Stomach (tissue), 19 donors: ENCODE measurements at places on chromosomes 1 and 21. TPM values are rescaled to one million over a fixed set of nuclear protein-coding genes. Genes with fewer than 3 reads are reported as not detected.

DNA sequence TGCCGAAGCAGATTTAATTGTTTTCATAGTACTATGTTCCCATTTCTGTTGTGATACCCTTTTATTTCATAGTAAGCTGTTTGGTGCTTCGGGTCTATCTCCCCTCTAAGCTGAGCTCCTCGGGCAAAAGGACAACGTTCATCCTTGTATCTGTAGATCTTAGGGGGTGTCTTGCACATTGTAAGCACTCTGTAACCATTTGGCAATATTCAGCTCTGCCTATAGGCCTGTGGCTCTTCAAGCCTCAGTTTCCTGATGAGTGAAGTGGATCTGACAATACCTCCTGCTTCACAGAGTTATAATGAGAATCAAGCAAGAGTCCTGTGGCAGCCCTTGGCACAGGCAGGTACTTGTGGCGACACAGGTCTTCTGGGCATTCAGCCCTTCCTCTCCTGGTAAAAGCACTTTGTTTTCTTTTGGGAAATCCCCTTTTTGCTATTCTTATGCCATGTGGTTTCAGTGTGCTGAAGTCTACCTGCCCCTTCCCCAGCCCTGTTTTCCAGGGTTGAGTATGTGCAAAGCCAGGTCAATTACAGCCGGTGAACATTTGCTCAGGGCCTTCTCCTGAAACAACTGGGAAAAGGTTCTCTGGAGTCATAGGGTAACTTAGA is 8.5 kb upstream of the EXO1 start:
- no peak overlapping the region for H3K27ac ChIP-seq
- DNase-seq = no peak
- H3K27me3 ChIP-seq = no peaks in the 10 kb centered on the region
- H3K4me3 ChIP-seq = no peak overlapping the region
- H3K36me3 ChIP-seq = no peaks in the 10 kb centered on the region

GRCh38 chr1:94783342-94784189 is 36.6 kb upstream of the SLC44A3 start:
- peaks cover 16% of the 10 kb centered on the region for H3K4me1 ChIP-seq
- no peaks in the 10 kb centered on the region for H3K27me3 ChIP-seq
- DNase-seq = peak; percentile 89
- no peaks in the 10 kb centered on the region for H3K36me3 ChIP-seq
- peak overlapping the region; percentile 81 for H3K27ac ChIP-seq

DNA sequence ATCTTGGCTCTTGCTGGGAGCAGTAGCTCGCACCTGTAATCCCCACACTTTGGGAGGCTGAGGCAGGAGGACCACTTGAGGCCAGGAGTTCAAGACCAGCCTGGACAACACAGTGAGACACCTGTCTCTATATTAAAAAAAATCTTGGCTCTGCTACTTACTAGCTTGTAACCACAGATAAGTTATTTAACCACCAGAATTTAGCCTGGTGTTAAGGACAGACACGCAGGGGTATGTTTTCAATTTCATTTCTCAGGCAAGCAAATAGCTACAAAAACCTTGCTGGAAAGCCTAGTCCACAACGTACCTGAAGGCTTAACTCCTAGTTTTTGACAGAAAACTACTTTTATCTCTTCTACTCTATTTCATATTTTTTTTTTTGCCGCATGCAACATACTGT is 24.8 kb upstream of the GFI1 start:
- peaks cover 16% of the 10 kb centered on the region for H3K36me3 ChIP-seq
- H3K27ac ChIP-seq = no peak overlapping the region
- no peaks in the 10 kb centered on the region for H3K4me1 ChIP-seq
- DNase-seq = no peak
- H3K27me3 ChIP-seq = no peaks in the 10 kb centered on the region

The SLC44A5 gene
- polyA plus RNA-seq = 0.12 TPM
